Iris pigment epithelial cell (primary cell): ENCODE measurements at places on chromosomes 11 and 22.

DNA sequence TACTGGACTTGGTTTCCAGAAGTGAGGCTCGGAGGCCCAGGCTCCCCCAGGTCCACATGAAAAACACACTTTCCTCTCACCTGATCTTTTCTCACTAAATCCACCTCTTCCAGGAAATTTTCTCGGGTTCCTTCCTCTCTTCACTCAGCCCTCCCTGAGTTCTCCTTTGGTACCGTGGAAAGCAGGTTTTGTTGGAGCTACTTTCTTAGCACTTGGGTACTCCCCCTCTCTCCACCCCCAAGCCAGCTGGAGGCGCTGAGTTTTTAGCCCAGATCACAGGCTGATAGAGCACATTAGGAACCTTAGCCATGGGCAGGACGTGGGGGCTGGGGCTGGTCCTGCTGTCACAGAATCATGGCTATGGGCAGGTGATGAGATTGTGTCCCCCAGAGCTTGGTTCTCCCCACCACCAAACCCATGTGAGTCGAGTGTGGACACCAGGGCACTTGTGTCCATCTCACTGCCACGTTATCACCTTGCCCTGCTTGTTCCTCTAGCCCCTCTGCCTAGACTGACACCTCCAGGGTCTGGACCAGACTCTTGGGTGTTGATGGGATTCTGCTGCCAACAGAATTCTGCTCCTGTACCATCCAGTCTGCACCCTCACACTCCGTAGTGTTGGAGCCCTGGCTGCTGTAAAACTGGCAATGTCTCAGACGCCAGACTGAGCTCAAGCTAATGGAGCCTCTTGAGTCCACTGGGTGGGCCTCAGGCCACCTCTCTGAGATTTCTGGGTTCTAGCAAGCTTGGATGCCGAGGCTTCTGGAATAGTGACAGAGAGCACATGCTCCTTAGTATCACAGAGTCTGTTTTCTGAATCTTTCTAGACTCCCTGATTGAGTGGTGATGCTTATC is 74.9 kb upstream of the NARS2 start:
- DNase-seq = no peak

DNA sequence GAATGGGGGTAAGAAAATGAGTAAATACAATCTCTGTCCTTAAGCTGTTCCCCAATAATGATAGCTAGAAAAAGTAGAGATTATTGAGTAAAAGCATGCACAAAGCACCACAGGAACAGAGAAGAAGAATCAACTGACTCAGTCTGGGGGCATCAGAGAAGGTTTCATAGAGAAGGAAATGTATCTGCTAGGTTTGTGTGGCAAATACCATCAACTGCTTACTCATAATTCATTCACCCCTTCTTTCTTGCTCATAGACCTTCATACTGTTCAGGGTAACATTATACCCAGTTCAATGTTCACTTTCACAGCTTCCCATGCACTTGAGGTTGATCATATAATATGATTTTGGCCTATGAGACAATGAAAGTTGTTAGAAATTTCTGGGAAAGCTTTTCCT is 85.2 kb upstream of the SCUBE2 start:
- peak; percentile 23 for DNase-seq

DNA sequence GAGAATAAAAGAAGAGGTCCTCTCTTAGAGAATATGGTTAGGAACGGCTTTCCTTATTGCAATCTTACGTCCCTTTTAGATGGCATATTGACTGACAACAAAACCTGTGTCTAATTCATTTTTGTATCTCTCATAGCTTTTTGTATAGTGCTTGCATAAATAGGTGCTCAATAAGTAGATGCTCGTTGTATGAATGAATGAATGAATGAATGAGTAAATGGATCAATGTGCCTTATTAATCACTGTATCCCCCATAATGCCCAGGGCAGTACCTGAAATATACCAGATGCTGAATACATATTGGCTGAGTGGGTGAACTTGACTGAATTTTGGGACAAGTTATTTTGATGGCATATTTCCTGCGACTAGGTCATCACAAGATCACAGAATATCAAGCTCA is 97.9 kb downstream of the SERGEF start:
- DNase-seq = no peak

- no peak for DNase-seq
Observed at GRCh38 chr11:767238-767637, 10.0 kb downstream of the GATD1 start.

DNA sequence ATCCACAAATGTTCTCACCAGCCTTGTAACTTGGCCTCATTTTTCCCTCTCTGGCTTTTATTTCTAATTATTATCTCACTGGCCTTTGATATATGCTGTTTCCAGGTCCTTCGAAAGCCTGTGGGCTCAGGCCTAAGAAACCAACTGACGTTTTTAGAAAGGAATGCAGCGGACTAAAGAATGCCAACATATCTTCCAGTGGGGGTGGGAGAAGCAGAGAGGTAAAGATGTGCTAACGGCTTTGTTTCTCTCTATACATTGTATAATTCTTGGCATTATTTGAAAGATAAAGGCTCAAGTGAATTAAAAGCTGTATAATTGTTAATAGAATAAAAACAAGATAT is 28.2 kb downstream of the OR6Q1 start:
- DNase-seq = peak; percentile 91

DNA sequence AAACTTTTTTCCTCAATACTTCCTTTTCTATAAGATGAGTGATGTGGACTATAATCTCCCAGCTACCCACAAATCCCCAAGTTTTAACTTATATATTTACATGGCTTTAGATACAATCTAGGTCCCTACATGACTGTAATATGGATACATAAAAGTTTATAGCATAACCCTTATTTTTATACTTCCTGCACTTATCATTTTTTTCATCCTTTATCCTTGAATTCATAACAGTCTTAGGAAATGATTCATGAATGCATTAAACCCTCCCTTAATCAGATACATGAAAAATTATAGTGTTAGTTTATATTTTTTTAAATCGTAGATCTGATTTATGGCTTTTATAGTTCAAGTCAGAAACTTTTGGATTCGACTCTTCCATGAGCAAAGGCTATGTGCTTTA is 195.8 kb downstream of the MAML2 start:
- DNase-seq = no peak

GRCh38 chr11:78341841-78342240 is 75.8 kb downstream of the GAB2 start:
- no peak for DNase-seq

DNA sequence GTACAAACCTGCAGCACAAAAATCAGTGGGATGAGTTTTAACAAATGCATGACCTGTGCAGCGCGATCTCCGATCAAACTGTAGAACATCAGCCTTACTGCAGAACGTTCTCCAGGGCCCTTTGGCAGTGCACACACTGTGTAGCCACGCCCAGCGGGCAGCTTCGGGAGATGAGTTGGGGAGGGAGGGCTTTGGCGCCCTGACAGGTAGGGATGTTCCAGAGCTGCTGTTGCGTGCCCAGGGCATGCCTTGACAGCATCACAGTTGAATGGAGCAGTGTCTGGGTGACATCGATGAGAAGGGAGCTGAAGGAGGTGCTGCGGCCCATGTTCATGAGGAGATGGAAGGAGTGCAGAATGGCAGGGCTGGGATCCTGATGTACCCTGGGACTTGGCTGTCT is 80.2 kb downstream of the TBC1D22A start:
- DNase-seq = no peak

GRCh38 chr11:8638300-8638699 is 44.2 kb downstream of the TRIM66 start:
- peak; percentile 62 for DNase-seq

DNA sequence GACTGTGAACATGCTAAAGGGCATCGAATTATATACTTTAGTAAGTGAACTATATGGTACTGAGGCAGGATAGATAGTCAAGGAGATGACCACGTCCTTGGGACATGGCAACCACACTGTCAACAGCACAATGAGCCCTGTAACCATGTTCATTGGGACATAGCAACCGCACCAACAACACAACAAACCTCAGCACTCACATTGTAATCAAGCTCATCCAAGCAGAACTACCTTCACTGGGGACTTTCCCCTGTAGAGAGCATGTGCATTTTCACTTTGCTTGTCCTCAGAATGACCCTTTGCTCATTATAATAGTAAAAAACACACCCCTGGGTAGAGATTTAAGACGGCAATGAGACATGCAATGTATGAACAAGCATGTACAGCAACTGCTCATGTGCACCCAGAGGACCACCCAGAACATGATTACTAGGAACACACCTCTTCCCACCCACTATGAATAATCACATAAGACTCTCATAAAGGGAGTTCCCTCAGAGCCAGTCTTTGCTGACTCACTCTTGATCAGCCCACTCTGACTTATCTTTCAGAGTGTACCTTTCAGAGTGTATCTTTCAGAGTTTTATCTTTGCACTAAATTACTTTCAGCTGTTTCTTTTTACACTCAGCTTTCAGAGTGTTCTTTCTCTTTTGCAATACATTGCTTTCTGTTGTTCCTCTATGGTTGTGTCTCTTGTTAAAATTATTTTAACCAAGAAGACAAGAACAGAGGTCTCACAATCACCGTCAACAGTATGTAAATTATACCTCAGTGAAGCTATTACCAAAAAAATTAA is 4.1 kb upstream of the PLAAT2 start:
- peak; percentile 94 for DNase-seq

DNA sequence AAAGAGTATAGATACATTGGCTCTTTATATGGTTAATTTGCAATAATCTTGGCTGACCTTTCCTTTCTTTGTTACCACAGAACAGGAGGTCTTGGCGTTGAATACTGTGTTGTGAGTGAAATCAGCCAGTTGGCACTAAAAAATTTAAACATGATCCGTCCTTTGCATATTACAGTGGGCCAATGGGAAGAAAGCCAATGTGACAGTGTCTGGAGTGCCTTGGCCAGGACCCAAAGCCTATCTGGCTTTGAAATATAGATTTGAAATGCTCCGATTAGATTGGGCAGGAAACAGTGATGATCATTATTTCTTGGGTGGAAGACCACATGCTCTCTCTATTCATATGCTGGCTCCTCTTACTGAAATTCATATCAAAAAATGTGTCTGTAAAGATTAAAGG is 339.6 kb upstream of the ANO3 start:
- no peak for DNase-seq

GRCh38 chr11:128551611-128552335 is 35.6 kb downstream of the ETS1 start:
- DNase-seq = no peak

DNA sequence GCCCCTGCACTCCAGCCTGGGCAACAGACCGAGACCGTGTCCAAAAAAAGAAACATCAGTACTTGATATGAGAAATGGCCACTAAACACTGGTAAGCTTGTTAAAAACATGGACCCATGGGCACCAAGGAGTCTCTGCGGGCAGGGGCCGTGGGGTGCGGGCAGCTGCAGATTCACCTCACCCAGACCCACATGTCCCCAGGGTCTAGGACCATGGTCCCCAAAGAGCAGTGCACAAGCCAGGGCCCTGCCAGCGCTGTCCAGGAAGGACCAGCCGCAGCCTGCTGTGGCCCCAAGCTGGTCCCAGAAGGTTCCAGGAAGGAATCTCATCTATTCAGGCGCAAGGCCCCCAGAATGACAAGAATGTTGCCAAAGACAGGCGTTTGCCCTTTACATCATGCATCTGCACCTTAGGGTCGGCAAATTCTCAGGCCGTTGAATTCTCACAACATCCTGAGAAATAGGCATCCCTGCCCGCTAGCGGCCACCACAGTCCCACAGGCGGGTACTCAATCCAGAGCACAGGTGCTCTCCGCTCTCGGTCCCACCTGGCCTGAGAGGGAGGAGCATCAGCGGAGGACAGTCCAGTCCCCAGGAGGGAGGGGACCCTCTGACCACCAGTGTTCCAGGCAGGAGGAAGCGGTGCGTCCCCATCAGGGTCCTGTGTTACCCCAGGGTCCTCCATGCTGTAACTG is 9.5 kb downstream of the YPEL1 start:
- no peak for DNase-seq
